ENCODE measurements at places on chromosomes 2 and 18. TPM values are rescaled to one million over a fixed set of nuclear protein-coding genes. Genes with fewer than 3 reads are reported as not detected.

Gene CXCR4
- 32.9 TPM for total RNA-seq

Gene TBR1
- 95.6 TPM for total RNA-seq

Gene MPP4
- total RNA-seq = 0.25 TPM

Gene ITPRIPL1
- total RNA-seq = 3.4 TPM

Gene DCC
- 17.9 TPM for total RNA-seq

Gene IL1B
- total RNA-seq = 0.49 TPM

Gene PARD3B
- 3.4 TPM for total RNA-seq

Gene ASTL
- total RNA-seq = not detected

Gene B3GNT2
- total RNA-seq = 46.5 TPM

Gene CPO
- not detected for total RNA-seq

Gene ANKRD29
- 2.0 TPM for total RNA-seq

Gene DSC2
- 5.4 TPM for total RNA-seq

Gene BCL2
- total RNA-seq = 17.7 TPM

Gene ILKAP
- 44.7 TPM for total RNA-seq

Gene DSG1
- 0.49 TPM for total RNA-seq

Gene RGPD8
- total RNA-seq = 20.9 TPM

Gene UBXN2A
- total RNA-seq = 32.9 TPM

Gene PLCL1
- total RNA-seq = 28.5 TPM

Measured in temporal lobe (tissue), 4 donors.